Mucosa of descending colon (tissue), 3 donors: ENCODE measurements at places on chromosomes 4 and X. TPM values are rescaled to one million over a fixed set of nuclear protein-coding genes. Genes with fewer than 3 reads are reported as not detected.

GRCh38 chr4:17846266-17846665, 35.5 kb downstream of the NCAPG start:
- DNase-seq: no peak

- no peak for DNase-seq
These were observed 211.4 kb downstream of the LDB2 start for GRCh38 chr4:16687011-16687410.

DNA sequence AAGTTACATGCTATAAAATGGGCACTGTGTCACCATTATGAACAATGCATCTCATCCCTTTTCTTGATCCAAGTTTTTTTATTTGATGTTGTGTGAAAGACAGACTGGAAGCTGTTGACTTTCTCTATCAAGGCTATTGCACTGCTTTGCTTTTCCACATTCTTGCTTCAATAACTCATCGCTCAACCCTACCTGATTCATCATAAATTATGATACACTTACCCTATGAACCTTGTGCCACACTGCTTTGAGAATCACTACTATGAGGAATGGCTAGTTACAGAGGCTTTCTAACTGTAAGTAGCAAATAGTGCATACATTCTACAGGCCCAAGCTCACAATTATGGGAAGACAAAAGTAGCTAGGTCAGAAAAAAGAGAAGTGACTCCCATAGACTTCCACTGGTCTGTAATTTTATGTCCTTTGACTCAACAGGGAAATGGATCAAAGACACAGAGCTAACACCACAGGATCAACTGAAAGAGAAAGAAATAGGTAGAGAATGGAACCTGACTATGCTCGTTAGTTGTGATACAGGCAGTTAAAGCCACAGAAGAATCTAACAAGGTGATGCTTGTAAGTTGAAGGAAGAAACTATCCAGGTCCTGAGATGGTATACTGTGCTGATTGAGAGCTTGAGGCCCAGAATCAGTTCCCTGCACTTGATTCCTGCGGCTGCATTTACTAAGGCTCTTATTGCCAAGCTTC, 163.5 kb downstream of the PPP3CA start:
- DNase-seq: no peak

DNA sequence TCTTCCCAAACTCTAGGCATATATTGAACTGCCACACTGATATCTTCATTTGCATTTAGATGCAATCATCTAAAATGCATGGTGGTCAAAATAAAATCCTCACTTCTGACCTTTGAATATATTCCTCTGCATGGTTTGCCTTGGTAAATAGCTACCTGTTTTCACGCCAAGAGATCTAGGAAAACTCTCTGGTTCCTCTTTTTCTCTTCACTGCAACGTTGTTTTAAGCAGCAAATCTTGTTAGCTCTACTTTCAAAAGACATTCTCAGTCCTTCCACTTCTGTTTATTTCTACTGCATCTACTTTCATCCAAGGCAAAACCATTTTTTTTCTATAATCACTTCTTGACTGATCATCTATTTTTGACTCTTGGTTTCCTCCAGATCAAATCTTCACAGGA, 1001.6 kb upstream of the GRID2 start:
- no peak for DNase-seq

GRCh38 chrX:12139934-12140611, 1.8 kb downstream of the FRMPD4 start:
- no peak for DNase-seq

- no peak for DNase-seq
These were observed 128.3 kb downstream of the TSPAN5 start for GRCh38 chr4:98529970-98530569.

GRCh38 chr4:113904877-113905276, 74.6 kb downstream of the ARSJ start:
- no peak for DNase-seq

GRCh38 chr4:139872274-139872673, 206.7 kb downstream of the MGST2 start:
- DNase-seq: no peak

- no peak for DNase-seq
These were observed 100.0 kb downstream of the TET2 start for GRCh38 chr4:105246712-105247111.

- DNase-seq: no peak
These were observed 1239.7 kb downstream of the C4orf33 start for GRCh38 chr4:130335417-130336194.

Gene RPS6KA3
- 73.9 TPM for total RNA-seq

Gene USP26
- not detected for total RNA-seq

Gene TIGD4
- 0.38 TPM for total RNA-seq
